Stimulated activated CD4-positive, alpha-beta T cell treated with anti-CD3 and anti-CD28 coated beads, Interleukin-2, amount 100 ng/mL, for 48 hours (primary cell): ENCODE measurements at places on chromosomes 16 and 17.

DNA sequence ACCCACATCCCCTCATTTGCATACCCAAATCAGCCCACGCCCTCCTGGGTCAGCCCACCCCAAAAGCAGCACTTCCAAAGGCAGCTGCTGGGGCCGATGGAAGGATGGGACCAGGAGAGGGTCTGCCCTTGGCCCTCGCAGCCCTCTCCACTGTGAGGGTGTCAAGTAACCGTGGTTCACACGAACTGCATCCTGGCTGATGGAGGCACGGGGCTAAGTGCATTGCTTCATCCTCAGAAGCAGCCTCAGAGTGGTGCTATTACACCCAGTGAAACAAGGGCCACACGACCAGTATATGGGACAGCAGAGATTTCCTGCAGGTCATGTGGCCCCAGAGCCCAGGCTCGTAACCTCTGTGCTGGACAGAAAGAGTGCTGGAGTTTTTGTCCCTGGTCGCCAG is 13.2 kb upstream of the ATP2A3 start:
- no peak for DNase-seq

GRCh38 chr16:61858988-61859387 is 177.2 kb downstream of the CDH8 start:
- DNase-seq = no peak

GRCh38 chr17:72747501-72747900 is 345.0 kb downstream of the SLC39A11 start:
- no peak for DNase-seq

GRCh38 chr17:3889325-3890012 is 3.4 kb downstream of the CAMKK1 start:
- no peak for DNase-seq

DNA sequence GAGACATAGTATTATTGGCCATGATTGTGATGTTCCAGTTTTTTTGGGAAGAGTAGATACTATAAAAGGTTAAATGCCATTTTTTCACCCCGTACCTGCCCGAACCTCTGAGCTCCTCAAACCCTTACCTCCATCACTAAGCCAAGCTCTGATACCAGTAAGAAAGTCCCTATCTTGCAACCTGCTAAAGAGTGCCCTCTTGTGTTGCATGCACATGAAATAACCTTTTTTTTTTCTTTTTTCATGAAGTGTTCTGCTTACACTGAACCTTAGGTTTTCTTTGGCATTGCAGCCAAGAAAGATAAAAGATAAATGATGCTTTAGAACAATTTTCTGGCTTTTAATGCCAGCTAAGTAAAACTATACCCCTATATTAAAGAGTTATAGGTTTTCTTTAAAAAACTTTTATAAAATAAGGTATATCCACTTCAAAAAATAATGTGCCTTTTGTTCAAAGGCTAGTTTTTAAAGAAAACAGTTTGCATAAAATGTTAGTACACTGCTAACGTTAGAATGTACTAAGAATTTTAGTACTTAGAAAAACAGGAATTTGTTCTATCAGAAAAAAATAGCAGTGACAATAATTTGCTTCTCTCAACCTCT is 295.3 kb upstream of the PMFBP1 start:
- no peak for DNase-seq

DNA sequence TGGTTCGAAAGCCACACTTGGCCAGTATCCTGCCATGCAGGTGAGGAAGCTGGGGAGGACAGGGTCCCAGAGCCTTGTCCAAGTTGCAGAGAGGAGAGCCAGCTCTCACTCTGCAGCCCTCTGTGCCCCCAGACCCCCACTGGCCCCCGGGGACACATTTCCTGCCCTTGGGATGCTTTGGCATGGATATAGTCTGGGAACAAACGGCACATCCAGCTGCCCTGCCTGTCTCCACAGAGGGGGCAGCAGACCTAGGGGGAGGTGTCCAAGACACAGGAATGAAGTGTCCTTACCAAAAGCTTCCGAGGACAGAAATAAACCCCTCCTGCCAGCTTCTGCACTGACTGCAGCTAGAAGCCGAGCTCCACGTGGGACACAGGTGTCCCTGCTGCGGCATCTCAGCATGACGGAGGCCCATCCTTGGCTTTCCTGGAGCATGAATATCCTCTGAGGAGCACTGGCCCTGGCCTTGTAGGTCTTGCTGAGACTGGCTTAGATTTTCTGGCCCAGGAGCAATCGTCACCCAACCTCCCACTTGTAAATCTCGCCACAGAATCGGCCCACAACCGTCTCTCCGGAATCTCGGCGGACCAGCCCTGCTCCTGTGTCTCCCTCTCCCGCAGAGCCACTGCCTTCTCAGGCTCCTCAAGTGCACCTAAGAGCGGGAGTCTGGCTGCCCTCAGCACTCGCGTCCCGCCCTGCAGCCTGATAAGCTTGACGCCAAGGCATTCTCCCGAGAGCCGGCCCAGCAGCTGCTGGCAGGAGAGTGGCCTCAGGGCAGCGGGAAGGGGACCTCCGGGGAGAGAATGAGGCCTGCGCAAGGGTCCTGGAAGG is 1.1 kb upstream of the CAPN15 start:
- peak; percentile 21 for DNase-seq

DNA sequence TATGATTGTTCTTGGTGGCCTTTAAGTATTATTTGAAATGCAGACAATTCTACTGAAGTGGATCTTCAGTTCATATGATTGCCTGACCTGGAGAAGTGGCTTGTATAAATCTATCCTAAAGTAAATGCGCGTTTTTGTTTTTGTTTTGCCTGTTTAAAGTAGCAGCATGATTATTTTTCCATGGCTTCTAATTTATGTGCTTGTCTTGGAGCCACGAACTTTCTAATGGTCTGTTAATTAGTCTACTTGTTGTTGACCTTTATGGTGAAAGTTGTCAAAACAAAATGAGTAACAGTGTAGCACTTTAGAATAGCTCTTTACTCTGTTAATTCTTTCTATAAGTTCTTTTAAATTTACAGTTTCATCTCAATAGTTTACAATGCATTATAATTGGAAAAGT is 1.7 kb downstream of the PRKAR1A start:
- no peak for DNase-seq

DNA sequence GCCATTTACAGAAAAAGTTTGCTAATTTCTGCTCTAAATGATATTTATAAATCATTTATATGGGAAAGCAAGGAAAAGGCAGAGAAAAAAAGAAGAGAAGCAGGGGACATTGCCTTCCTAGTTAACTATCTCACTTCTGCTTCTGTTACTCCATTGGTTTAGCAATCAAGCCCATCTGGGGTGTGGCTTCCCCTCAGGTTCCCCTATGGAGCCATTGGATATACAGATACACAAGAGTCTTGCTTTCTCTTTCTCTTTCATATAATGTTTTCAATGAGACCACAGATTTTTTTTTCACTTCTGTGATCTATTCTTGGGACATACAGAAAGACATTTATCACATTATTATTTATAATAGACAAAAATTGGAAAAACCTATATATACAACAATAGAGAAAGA is 105.6 kb upstream of the TOM1L1 start:
- DNase-seq = no peak

DNA sequence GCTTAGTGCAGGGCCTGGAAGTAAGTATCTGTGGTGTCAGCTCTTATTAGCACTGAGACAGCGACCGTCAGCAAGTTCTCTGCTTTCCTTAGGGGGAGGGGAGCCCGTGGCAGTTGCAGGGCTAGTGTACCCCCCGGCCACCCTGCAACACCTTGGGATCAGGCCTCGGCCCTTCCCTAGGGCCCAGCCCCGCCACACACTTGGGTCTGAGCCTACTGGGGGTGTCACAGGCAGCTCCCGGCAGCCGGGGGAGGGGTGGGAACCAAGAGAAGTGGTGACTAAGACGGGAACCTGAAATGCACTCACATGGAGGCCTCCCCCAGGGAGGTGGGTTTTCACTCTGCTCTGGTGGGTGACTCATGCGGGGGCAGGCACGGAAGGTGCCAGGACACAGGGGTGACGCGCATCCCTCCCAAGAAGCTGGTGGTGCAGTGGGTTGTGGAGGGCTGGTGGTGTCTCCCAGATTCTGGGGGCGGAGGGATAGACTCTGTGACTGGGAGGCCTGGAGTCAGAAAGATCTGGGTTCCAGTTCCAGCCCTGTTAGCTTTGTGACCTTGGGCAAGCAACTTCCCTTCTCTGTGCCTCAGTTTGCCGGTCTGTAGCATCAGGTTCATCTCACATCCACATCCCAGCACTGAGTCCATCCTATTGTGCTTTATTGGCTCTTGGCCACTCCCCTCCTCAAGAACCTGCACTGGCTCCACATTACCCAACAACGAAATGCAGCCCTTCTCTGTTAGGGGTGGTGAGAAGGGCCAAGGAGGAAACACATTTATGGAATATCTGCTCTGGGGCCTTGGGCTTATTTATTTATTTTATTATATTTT is 44.5 kb downstream of the LAT start:
- DNase-seq = peak; percentile 86

DNA sequence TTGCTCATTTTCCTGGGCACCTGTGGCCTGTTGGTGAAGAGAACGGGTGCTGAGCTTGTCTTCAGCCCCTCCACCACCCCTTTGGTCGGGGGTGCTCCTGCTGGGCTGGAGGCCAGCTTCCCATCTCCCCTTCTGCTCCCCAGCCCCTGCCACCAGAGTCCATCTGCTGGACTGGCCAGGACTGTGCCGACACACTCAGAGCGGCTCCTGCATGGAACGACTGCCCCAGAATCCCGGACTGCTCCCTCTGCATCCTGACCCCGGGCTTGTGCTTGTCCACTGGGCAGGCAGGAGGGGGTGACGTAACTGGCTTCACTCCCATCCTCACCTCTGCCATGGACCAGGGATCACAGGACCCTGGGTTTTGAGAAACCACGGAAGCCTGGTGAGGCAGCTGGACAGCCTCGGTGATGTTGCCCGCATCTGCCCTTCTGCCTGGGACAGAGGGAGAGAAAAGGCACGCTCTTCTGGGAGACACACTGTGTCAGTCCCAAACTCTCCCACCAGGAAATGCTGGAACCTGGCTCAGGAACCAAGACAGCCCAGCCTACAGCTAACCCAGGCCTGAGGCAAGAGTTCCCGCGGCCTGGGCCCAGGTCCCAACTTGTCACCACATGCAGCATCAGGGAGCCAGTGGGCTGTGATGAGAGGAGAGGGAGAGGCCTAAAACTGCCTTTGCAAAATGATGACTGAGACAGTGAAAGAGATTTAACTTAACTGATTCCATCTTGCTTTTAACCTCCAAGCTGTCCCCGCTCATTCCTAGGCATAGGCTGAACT is 16.1 kb upstream of the GSDMA start:
- no peak for DNase-seq

- no peak for DNase-seq
Observed at GRCh38 chr17:514584-514983, 162.0 kb upstream of the RPH3AL start.

DNA sequence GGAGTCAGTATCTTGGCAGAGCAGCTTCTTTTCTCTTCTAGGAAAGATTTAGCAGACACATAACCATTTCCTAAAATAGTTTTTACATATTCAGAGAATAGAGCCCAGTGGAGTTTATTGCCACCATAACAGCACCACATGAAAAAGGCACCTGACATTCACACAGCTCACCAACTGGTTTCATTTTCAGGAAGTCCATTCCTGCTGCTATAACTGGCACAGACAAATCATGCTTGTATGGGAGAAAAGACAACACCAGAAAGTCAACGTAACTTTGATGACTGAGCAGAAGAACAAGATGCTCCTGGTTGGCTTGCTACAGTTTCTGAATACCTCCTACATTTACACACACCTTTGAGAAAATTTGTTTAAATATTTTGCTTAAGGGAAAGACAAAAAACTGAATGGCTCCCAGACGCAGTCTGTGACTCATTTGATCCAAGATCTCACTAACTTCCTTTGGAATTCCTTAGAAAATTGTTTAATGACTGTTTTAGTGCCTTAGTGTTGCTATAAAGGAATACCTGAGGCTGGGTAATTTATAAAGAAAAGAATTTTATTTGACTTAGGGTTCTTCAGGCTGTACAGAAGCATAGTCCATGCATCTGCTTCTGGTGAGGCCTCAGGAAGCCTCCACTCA is 1380.6 kb downstream of the CDH8 start:
- no peak for DNase-seq

DNA sequence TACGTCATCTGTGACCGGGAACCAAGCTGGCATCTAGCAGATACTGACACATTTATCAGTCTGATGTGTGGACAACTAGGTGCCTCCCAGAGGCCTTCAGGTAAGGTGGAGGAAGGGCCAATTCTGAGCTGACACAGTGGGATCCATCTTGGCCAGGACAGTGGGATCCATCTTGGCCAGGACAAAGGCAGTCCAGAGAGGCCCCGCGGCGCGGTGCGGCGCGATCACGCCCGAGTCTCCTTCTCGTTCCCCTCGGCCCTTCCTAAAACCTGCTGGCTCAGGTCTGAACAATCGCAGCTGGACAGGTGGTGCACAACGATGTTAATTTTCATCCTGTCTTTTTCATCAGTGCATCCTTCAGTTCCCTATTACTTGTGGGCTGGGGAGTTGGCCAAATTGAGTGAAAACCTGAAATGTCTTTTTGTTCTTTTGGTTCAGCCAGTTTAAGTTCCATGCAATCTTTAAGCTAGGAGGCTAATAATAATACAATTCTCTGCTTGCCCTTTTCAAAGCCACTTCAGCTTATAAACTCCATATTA is 486 bp upstream of the WSB1 start:
- DNase-seq = peak; percentile 6

DNA sequence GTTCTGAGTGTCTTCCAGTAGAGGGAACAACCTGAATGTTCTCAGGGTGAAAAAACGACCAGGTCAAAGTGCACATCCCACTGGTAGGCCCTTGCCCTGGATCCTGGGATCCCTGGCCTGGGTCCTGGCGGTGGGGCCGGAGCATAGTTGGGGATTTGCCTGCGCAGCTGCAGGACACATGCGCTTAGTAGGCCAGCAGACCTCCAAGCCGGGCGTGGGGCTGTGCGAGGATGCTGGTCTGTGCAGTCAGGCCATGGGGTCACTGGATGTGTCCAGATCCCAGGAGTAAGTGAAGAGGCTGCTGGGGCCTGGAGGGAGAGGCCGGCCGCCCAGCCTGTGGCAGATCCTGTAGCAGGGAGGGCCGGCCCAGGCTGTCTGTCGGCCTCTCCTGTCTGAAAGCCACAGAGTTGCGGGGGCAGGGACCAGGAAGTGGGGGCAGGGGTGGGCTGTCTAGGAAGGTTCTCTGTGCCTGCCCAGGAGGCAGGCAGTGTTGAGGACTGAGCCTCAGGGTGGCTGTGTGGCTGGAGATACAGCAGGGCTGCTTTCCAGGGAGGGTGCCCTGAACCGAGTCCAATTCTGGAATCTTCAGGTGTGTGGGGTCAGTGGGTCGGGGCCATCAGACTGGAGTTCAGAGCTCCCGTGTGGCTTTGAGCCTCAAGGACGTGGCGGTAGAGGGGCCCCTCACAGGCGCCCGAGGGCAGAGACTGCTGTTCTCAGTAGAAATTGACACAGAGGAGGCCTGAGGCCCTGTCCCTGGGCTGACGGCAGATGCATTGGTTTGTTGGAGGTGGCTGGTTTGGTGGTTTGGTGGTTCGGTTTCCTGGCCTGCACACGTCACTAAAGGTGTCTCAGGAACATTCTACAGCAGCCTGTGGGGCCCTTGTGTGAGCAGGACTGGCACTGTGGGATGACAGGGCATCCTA is 17.2 kb upstream of the NUDT16L1 start:
- DNase-seq = peak; percentile 56

GRCh38 chr16:58661199-58661830 is 23.3 kb downstream of the SLC38A7 start:
- no peak for DNase-seq
